Epithelial cell of prostate (primary cell): ENCODE measurements at places on chromosomes 6 and 20.

GRCh38 chr20:13060327-13060726 lies 51.6 kb downstream of the SPTLC3 start:
- no peak for DNase-seq

DNA sequence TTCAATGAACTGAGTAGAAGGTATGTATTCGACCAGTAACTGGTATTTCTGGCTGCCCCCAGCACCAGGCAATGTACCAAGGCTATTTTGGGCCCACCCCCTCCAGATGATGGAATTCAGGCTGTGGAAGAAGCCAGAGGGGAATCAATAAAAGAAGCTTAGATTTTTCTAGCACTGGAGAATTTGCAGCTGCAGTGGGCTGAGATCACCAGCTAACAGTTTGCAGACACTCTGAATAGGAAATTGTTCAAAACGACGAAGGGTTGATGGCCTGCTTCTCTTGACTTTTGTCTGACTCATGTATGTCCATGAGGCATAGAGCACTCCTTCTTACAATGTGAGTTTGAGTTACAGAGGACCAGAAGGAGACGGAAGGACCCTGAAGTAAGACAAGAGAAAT lies 32.4 kb upstream of the FBXO9 start:
- no peak for DNase-seq

GRCh38 chr6:30891816-30892538 lies 7.7 kb downstream of the DDR1 start:
- no peak for DNase-seq

- no peak for DNase-seq
Observed at GRCh38 chr6:113439866-113440265, 417.3 kb upstream of the MARCKS start.

GRCh38 chr6:56650191-56650590 lies 7.5 kb upstream of the DST start:
- DNase-seq = no peak

DNA sequence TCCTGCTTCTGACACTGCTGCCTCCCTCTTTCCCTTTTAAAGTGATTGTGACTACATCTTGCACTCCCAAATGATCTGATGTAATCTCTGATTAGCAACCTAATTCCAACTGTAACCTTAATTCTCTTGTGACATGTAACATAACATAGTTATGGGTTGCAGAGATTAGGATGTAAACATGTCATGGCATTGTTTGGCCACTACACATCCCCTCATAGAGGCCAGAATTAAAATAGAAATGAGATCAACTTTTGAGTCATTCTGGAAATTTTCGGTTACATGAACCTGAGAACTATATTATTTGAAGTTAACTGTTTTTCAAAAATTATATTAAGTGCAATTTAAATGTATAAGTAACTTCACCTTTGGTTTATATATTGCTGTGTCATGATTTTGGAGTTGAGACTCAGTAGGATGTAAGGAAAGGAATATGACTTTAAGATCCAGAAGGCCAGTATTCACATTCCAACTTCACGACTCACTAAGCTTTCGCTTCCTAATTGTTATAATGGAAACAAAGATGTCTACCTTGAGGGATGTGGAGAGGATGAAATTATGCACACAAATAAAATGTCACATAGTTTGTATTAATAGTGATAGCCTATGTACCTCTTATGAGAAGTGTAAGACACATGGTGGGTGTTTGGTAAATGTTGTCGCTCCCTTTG lies 611.9 kb upstream of the MAP3K7 start:
- DNase-seq = no peak

DNA sequence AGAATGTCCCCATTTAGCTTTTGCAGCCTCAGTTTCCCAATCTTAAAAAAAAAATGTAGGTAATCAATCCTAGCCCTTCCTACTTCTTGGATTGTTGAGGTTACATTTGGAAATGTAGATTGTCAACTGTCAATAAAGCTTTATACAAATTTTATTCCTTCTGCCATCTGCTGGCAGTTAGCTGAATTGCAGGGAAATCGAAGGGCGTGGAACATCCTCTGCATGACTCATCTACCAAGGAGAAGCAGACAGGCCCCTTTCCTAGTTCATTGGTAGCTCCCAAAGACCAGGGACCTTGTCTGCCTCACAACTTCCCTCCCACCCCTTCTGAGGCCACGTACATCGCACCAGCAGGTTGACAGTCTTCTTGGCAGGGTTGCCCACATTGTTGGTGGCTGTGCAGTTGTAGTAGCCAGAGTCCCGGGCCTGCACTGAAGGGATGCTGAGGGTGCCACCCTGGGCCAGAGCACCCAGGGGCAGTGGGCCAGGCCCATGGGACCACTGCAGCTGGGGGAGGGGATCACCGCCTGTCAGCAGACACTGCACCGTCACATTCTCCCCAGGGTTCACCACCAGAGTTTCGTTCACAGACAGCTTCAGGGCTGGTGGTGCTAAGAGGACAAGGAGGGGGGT lies 43.6 kb downstream of the MDGA1 start:
- no peak for DNase-seq

GRCh38 chr20:535958-536357 lies 7.6 kb downstream of the CSNK2A1 start:
- DNase-seq = peak; percentile 44

DNA sequence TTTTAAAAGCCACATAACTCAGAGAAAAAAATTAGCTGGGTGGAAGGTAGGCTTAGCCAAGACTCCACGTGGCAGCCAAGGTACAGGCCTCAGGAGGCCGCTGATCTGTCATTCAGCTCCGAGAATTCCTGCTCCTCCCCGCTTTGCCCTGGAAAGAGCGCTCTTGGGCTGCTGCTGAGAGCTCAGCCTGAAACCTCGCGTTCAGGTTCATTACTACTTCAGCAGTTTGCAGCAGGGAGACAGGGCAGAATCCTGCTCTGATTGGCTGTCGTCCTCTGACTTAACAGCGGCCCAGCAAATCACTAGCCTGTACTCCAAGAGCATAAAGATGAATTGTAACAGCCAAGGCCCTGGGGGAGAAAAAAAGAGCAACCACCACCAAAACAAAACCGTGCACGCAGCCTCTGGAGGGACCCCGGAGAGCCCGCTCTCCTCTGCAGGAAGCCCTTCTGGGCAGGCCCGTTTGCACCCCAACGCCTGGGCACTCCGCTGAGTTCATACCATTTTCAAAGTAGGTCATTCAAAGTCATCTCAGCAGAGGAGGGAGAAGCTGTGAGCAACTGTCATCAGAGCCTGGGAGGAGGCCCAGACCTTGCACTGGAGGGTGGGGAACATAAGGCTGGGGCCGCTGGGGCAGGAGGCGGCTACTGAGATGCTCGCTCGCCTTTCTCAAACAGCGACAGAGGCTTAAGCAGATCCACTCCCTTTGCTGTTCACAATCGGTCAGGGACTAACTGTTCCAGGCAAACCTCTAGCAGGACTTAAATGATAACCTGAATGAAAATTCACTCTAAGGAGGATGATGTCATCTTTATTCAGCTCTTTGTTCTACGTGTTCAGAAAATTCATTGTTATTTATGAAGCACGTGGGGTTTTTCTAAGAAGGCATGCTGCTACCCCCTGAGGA lies 42.3 kb upstream of the ATXN1 start:
- DNase-seq = no peak

GRCh38 chr20:59217173-59217572 lies 53.6 kb downstream of the ZNF831 start:
- DNase-seq = no peak

GRCh38 chr6:138795809-138796603 lies at the start of gene ECT2L:
Gene ECT2L (plus strand): TSS chr6:138796087. CDS start chr6:138813275, 17,188 bp downstream.
- DNase-seq = no peak

DNA sequence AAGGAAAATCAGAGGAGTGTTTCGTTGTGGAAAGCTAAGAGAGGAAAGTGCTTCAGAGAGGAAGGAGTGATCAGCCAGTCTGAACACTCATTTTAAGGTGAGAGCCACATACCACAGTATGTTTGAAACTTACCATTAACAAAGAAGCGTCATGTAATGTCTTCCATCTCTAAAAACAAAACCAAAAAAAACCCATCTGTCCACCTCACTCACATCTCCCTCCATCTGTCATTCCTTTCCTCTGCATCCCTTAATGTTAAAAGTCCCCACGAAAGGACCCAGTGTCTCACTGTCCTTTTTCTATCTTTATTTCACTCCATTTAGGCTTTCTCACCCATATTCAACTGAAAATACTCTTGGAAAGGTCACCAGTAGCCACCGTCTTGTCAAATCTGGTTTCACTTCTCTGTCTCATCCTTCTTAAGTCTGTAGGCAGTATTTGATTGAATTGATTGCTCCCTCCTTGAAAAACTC lies 59.4 kb upstream of the GNRH2 start:
- no peak for DNase-seq

DNA sequence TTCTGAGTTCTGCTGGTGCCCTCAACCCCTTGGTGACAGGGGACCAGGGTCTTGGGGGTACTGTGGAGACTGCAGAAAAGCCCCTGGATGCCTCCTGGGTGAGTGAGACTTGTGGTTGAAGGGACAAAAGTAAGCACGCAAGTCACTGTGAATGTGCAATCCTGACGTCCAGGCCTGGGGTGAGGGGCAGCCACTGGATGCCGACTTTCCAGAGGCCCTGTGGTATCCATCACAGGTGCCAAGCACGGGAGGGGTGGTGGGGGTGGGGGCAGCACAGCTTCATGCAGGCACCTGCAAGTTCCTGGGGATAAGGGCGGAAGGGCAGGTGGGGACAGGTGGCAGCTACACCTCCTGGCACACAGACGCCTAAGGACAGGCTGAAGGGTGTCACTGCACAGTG lies 20.1 kb upstream of the UBE2V1 start:
- DNase-seq = no peak

DNA sequence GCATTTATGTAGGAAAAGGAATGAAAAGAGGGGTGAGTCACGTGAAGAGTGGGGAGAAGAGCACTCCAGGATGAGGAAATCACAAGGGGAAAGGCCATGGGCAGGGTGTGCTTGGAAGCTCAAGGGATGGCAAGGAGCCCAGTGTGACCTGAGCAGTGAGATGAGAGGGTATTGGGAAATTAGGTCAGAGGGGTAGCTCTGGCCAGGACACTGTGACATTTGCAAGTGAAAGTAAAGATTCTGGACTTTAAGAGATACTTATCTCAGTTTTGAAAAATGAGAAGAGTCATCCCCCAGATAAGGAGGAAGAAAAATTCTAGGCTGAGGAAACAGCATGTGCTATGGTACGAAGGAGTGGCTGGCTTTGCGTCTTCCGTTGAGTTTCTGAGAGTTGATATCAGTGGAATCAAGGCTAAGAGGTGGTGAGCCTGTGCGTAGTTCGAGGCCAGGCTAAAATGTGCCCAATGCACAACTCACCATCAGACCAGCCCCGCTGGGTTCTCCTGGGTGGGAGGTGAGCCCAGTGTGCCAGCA lies 79.9 kb downstream of the GCLC start:
- no peak for DNase-seq

DNA sequence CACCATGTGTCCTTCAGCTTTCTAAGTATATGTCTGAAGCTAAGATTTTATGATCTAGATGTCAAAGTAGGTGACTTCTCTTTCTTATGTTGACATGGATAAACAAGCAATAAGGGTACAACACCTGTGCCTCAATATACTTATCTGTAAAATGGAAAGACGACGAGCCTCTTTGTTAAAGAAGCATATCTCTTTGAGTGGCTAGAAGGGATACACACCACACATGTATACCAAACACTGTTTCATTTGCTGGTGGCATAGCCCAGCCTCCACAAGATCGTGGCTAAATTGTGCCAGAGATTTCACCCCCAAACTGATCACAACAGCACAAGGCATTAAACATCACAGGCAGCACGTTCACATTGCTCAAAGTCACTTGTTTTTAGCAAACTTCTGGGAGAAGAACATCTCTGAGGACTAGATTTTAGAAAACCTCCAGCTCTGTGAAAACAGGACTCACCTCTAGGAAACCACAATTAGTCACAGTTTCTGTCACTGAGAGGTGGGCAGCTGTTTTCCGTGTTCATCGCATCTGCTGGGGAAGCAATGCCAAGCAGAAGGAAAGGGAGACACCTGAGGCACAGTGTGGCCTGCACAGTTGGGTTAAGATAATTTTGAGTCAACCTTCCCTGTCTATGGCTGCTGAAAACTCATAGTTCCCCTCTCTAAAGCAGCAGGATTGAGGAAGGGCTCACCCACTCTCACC lies 263.0 kb upstream of the PLCB4 start:
- DNase-seq = no peak

DNA sequence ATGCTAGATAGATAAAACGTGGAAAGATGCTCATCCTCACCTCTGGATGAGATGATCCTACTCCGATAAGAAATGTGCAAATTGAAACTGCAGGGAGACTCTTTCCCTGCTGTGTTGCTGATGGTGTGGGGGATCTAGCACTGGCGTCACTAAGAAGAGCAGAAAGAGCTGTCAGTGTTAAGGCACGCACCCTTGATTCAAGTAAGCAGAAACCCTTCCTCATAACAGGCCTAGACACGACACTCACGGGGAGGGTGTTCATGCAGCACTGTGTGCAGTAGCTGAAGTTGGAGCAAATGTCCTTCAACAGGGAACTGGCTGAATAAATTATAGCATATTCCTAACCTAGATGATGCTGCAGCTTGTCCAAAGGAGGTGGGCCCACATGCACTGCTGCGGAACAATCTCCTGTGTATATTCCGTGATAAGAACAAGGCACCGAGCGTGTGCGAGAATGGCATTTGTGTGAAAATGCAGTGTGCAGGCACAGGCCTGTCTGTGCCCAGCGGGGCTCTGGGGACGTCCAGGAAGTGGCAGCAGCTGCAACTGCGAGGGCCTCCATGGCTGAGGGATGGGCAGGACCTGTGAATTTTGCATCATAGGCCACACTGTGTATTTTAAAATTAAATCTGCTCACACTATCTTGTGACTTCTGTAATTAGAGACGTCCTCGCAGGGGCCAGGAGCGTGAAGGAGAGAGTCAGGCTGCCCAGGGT lies 64.0 kb downstream of the TCP11 start:
- peak; percentile 67 for DNase-seq

DNA sequence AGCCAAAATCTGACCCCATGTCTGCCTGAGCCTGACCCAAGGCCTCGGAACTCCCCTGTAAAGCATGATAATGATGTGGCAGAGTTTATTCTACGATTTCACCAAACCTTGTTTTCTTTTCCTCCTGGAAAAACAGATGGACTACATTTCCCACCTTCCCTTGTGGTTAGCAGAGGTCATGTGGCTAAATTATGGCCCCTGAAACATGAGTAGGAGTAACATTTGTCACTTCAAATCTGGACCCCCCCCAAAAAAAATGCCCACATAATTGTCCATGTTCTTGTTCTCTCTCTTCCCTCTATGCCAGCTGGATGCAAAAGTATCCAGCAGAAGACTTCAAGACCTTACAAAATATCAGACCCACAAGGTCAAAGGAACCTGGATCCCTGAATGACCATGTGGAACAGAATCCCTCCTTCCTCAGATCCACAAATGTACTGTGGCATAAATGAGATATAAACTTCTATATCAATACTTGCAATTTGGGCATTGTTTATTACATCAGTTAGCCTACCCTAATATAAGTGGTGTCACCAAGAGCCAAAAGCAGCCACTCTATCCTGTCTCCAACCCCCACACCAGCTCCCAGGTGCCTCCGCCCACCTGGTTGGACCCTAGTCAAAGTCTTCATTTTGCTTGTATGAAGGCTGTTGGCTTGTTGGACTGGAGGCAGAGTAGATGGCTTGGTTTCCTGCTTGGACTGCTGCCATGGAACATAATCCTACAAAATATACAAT lies 1.4 kb downstream of the C20orf96 start:
- no peak for DNase-seq
